ENCODE measurements at places on chromosomes 6 and 20.

DNA sequence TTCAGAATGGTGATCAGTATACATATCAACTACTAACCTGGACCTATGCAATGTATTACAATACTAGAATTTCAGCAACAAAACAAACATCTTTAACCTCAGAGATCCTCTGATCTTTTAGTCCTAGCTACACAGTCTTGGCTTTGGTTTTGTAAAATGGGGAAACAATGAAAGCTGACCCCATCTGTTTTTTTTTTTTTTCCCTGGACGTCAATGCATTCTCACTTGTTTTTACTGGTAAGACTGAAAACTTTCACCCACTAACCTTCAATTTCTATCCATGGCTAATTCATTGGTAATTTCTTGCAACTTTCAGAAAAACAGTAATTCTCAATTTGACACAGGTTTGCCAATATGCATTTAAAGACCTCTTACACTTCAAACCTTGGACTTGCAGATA lies 3.0 kb downstream of the KIF13A start:
- no peak for DNase-seq

GRCh38 chr6:166898910-166899309 lies 57.4 kb downstream of the RNASET2 start:
- DNase-seq = no peak

DNA sequence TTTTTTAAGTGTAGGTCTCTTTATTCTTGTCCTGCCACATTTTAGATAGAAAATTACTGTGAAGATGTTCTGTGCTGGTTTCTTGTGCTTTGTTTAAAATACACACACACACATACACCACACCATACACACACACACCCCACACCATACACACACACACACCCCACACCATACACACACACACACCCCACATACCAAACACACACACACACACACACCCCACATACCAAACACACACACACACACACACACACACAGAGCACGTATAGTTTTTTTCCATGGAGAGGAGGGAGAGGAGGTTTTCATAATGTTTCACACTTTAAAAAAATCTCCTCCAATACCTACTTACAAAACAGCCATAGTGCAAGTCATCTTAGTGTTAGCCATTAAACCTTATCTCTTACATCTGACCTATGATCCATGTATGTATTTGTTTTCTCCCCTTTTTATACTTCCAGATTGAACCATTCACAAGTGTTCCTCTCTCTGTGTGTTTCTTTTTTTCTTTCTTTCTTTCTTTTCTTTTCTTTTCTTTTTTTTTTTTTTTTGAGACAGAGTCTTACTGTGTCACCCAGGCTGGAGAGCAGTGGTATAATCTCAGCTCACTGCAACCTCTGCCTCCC lies 19.7 kb upstream of the CITED2 start:
- no peak for DNase-seq

DNA sequence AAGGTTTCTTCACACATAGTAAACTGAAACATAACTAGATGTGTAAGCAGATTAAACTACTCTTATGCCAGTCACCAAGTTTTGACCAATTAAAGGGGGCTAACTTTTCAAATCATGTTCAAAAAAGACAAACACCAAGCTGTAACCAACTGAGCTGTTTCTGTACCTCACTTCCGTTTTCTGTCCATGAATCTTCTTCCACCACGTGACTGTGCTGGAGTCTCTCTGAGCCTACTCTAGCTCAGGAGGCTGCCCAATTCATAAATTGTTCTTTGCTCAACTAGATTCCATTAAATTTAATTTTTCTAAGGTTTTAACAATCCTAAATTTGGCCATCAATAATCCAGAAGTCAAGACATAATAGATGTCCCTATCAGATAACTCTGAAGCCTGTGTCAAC lies 229.4 kb downstream of the FNDC1 start:
- DNase-seq = no peak

GRCh38 chr6:3757241-3757641 lies 5.7 kb upstream of the PXDC1 start:
- no peak for DNase-seq

GRCh38 chr6:137697267-137697938 lies 169.7 kb upstream of the TNFAIP3 start:
- peak; percentile 60 for DNase-seq

DNA sequence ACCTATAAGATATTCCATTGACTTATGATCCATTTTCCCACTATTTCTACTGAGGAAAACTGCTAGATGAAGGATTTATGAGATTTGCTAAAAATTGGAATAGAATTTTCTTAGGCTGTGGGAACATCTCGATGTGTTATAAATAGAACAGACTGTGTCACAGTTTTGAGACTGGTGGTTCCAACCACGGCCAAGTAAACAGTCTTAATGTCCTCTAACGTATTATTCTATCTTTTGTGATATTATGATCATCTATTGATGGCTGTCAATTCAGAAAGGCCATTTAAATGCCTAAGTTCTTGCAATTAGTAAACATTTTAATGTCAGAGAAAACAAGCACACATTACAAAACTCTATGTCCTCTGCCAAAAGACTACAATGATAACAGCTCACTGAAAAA lies 71.5 kb upstream of the PLN start:
- no peak for DNase-seq

DNA sequence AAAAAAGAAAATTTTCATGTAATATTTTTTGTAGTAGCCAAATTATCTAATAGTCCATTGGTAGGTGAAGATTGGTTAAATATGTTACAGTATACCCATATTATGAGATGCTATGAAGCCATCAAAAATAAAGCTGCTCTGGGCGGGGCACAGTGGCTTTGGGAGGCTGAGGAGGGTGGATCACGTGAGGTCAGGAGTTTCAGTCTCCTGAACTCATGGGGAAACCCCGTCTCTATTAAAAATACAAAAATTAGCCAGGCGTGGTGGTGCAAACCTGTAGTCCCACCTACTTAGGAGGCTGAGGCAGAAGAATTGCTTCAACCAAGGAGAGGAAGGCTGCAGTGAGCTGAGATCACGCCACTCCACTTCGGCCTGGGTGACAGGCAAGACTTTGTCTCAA lies 360.5 kb downstream of the KIF16B start:
- no peak for DNase-seq

DNA sequence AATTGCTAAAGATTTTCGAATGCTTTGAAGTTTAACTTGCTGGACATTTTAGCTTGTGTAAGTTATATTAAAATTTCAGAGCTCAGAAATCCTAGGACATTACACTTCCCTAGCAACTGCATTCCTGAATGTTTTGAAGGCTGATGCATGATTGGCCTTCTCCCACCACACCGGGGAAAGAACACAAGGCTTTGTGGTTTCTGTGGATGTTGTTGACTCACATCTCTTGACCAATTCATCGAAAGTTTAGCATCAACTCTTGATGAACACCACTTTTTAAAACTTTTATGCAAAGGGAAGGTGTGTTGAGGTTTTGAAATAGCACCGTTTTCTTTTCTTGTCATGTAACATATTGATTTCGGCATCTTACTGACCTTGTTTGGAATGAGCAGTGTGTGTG lies 81.1 kb downstream of the RIMS1 start:
- peak; percentile 66 for DNase-seq

- DNase-seq = no peak
Observed at GRCh38 chr6:151239603-151240035, at the start of gene AKAP12. Gene AKAP12 (plus strand): TSS chr6:151239967. CDS start chr6:151240563, 596 bp downstream.

GRCh38 chr20:5190444-5190843 lies 63.6 kb downstream of the CDS2 start:
- DNase-seq = no peak

- peak; percentile 84 for DNase-seq
Observed at GRCh38 chr6:111985202-111985731, 68.6 kb upstream of the CCN6 start.

DNA sequence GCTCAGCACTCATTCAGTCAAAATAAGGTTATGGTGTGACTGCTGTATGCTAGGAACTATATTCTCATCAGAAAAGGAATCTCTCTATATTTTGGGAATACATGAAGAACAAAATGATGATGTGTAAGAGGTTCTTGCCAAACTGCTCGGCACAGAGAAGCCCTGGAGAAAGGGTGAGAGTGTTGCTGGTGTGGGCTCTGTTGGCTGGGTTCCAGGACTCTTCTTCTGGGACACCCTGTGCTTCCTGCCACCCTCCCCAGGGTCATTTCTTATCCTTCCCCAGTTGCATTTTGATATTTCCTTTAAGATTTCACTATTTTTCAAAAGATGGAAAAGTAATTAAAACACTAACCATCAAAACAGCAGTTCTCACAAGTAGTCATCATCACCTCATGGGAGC lies 28.8 kb downstream of the CST1 start:
- no peak for DNase-seq

DNA sequence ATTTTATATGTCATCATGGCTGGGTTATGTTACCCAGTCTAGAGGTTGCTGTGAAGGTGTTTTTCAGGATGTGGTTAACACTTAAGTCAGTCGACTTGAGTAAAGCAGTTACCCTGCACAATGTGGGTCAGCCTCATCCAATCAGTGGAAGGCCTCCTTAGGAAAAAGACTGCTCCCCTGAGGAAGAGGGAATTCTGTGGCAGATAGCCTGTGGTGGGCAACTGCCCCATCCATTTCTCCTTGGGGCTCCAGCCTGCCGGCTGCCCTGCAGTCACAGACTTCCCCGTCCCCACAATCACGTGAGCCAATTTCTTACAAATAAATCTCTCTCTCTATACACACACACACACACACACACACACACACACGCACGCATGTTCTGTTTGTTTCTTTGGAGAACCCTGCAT lies 34.5 kb upstream of the MPC1 start:
- DNase-seq = no peak

GRCh38 chr6:142189057-142189456 lies 42.0 kb downstream of the VTA1 start:
- no peak for DNase-seq

- no peak for DNase-seq
Observed at GRCh38 chr6:2794171-2794730, 29.1 kb downstream of the WRNIP1 start.

GRCh38 chr6:35195120-35195780 lies 18.5 kb upstream of the SCUBE3 start:
- DNase-seq = no peak

DNA sequence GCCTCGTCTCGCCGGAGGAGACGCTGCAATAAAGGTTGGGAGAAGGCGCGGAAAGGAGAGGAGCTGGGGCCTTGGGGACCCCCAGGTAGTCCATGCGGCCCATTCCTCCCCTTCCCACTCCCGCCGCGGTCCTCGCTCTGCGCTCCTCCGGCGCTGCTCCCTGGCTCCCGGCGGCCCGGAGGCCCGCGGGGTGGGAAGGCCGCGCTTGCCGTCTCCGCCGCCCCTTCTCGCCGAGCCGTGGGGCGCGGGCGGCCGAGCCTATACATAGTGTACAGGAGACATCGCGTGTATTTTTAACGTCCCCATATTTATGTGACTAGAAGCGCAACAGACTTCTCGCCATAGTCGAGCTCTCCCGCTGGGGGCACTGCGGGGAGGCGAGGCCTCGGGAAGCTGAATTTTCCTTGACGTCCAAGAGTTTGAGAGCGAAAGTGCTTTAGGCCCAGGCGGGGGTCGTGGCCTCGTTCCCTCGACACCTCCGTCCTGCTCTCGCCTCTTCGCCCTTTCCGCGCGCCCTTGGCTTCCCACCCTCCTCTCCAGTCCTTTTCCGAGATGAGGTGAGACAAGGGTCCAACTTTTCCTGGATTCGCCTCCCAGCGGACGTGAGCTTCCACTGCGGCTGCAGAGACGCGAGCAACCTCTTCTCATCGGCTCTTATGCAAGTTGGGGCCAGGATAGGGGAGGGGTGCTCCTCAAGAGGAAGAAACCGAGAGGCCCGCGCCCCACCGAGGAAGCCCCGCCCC lies 29.0 kb downstream of the SLC12A5 start:
- DNase-seq = peak; percentile 7

DNA sequence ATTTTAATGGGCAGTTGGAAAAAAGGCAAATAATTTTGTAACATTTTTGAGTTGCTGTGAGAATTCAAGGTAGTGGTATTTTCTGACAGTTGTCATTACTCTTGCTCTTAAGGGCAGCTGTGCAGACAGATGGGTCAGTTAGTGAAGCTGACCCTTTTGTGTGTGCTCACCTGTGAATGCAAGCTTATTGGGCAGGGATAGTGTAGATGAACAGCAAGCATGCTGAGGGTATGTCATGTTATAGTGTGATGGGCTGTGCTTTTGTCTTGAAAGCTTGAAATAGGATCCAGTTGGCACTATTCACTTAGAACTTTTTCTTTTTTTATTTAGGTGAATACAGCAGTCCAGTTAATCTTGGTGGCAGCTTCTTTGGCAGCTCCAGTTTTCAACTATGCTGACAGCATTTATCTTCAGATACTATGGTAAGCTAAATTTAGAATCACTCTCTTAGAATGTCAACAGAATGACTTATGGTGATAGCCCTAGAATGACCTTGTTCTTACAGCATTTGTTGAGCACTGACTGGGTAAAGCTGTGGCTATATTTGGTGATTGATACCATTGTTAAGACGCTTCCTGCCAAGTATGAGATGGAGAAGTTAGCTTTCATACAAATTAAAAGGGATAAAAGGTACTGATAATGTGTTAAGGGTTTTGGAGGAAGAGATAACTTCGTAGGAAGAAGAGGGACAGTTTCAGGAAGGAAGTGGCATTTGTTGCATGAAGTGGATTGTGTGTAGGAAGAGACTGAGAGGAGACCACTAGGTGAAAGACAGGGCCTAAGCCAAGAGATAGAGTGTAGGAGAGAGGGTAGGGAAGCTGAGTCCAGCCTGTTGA lies 19.5 kb downstream of the LRRN4 start:
- DNase-seq = no peak

GRCh38 chr6:54044059-54044458 lies 67.2 kb upstream of the MLIP start:
- DNase-seq = no peak

DNA sequence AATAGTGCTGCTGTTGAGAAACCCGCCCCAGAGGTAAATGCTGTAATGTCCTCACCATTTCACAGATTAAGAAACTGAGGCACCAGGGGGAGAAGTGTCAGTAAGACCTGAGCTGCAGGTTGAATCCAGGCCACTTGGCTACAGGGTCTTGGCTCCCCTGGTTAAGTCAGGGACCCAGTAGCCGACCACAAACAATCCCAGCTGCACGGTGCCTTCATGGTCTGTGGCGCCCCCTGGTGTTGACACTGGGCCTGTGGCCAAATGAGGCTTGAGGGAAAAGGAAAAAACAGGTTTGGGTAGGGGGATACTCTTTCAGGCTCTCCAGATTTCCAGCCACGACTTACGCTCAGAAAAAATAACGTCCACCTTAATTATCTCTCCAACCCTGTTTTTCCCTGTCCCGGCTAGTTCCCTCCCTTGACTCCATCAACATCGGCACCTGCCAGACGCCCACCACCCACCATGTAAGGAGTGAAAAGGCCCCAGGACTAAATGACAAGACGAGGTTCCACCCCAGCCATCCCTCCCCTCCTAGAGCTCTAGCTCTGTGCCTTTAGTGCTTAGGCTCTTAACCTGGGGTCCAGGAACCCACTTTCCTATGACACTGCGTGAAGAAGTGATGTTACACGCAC lies 47.7 kb upstream of the POLR1H start:
- no peak for DNase-seq
